DMS53 (cell line): ENCODE measurements at places on chromosomes 4 and X.
A peak's percentile ranks its signal among the peaks of the same experiment; 100 is the strongest.

DNA sequence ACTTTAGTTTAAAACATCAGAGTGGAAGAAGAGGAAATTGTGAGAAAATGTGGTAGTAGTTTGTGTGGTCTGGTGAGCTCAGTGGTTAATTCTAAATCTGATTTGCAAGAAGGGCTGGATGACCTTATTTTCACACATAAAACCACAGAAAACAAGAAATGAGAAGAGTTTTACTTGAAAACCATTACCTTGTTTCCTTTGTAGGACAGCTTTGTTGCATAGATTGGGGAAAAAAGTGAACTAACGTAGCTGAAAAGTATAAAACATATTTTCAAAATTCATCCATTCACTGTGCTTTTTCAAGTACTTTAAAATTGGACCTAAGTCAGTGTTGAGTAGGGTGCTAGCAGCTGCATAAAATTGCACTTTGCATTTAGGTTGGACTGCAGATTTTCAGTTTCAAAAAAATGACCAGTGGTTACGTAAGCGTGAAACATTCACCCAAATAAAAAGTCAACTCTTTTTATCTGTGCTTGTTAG, 211.3 kb downstream of the ARHGAP10 start:
- DNase-seq = no peak

DNA sequence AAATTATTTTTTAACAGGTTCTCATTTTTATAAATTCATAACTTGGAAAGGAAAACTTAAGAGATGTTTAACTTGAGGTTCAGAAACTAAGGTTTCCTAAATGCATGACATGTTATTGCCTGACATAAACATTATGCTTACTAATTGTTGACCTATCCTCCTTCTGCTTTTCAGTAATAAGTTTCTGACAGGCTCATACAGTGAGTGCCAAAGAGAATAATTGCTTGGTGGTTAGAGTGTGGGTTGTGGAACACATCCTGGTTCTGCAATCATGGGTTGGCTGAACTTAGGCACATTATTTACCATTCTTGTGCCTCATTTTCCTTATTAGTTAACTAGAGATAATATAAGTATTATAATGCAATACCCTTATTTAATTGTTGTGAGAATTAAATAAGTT, 56.5 kb downstream of the BMPR1B start:
- no peak for DNase-seq

GRCh38 chr4:61024610-61025009, 175.5 kb upstream of the ADGRL3 start:
- no peak for DNase-seq

GRCh38 chr4:1227816-1228215, 21.1 kb downstream of the CTBP1 start:
- DNase-seq = no peak

DNA sequence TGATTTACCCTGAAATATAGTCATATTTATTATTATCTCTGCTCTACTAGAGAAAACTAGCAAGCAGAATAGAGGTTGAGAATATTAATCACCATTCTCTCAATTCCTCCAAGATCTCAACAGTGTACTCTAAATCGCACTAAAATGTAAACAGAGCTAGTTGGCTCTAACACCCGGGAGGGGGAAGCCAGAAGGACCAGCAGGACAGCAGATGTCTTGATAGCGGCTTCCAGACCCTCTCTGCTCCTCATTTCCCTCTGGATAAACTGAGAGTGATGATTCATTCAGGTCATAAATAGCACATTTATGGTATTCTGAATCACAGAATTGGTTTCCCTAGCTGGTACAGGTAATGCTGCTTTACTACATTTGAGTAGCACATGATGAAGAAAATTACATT, 82.5 kb downstream of the TBC1D9 start:
- DNase-seq = no peak

- DNase-seq = no peak
Measured at GRCh38 chr4:120965938-120966337, 43.4 kb upstream of the PRDM5 start.

GRCh38 chr4:127558489-127559407, 74.0 kb upstream of the INTU start:
- no peak for DNase-seq

- peak; percentile 34 for DNase-seq
Measured at GRCh38 chr4:75555294-75556164, at the start of gene ODAPH. TSS of gene ODAPH (plus strand) at chr4:75556066. CDS start at chr4:75556083, 17 bp downstream.

DNA sequence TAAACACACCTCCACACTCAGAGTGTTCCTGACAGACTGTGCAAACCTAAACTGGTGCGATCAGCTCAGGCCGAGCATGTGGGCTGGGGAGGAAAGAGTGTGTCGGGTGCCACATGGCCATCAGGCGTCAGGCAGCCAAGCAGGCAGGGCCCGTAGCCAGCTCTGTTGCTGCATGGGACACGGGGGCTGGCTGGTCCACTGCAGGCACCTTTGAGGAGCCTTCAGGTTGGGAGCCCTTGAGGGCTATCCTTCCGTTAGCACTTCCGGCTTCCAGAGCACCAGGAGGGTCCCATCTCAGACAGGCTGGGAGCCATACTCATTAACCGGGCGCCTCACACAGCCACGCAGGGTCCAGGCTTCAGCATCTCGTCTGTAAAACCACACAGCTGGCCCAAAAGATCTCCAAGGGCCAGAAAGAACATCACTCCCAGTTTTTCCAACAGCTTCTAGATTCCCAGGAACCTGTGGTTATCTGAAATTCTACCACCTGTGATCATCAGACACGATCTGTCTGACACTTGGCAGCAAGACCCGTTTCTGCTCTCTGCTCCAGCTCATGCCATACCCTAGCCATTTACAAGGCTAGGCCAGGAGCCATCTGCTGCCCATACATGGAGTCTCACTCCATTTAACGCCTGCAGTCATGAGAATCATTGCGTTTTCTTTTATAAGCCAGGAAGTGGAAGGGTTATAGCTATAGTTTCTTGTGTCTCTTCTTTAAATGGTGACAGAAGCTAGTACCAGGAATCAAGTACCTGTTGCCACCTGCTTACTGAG, 87.5 kb downstream of the NSUN7 start:
- DNase-seq = no peak

DNA sequence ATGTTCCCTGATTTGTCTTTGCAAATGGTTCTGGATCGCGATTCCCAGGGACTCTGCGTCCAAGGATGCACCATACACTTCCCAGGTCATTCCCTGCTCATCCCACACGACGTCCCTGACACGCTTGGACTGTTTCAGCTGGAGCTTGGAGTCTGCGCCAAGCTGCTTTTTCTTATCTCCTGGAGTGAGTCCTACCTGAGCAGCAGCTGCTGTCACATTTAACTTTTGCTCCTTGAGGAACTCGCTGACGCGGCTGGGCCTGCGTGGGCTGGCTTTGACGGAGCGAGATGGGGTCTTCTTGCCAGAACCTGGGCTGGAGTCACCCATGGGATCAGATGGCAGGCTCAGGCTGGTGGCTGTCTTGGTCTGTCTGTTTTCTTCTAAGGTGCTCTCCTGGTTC, 59.6 kb downstream of the GPRIN3 start:
- DNase-seq = no peak

- DNase-seq = no peak
Measured at GRCh38 chrX:29555465-29556091, 659.8 kb upstream of the MAGEB2 start.

DNA sequence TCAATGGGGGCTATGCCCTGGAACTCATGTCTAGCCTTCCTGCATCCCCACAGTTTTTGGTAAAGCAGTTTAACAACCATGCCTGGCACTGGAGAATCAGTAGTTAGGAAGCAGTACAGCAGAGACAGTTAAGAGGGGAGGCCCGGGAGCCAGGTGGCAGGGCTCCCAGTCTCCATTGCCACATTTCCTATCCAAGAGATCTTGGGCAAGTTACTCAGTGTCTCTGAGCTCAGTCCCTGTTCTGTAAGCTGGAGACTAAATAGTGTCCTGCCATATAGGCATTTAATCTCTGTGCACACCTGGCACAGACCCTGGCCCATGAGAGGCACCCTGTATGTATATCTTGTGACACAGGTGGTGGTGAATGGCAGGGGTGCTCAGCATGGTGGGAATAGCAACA, 156.1 kb upstream of the EOLA2 start:
- DNase-seq = no peak

GRCh38 chr4:35538807-35539206, 705.5 kb downstream of the ARAP2 start:
- peak; percentile 51 for DNase-seq

GRCh38 chr4:1975880-1976279, 32.9 kb downstream of the NELFA start:
- DNase-seq = no peak

GRCh38 chr4:31949045-31949444, 1228.9 kb downstream of the PCDH7 start:
- no peak for DNase-seq

DNA sequence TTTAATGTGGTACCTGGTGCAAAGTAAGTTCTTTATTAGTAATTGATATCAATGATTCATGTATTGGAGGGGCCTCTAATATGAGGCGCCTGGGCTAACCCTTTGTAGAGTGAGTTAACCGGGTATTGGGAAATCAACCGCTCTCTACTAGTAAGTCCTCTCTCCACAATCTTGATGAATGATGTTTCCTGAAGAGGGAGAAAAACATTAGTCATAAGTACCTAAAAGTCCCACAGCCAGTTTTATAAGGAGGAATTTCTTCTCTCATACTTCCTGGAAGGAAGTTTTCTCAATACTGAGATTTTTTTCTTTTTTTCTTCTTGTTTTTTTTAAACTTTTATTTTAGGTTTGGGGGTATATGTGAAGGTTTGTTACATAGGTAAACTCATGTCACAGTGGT, 62.3 kb downstream of the AGTR2 start:
- peak; percentile 39 for DNase-seq

GRCh38 chr4:59960143-59960542, 1240.0 kb upstream of the ADGRL3 start:
- DNase-seq = peak; percentile 19
